ENCODE measurements at places on chromosomes 5 and 9. TPM values are rescaled to one million over a fixed set of nuclear protein-coding genes. Genes with fewer than 3 reads are reported as not detected.

SLC25A2 gene
- 0.79 TPM for total RNA-seq

BTNL3 gene
- total RNA-seq: not detected

PHF24 gene
- not detected for total RNA-seq

EEIG1 gene
- 17.5 TPM for total RNA-seq

RPS23 gene
- 2,870 TPM for total RNA-seq

GRCh38 chr9:22214021-22214420 lies 204.9 kb upstream of the CDKN2B start:
- H3K4me1 ChIP-seq: peaks cover 17% of the 10 kb centered on the region
- no peaks in the 10 kb centered on the region for H3K36me3 ChIP-seq
- H3K4me3 ChIP-seq: no peak overlapping the region
- H3K27me3 ChIP-seq: no peaks in the 10 kb centered on the region
- DNase-seq: no peak

- peaks cover 18% of the 10 kb centered on the region for H3K36me3 ChIP-seq
- H3K4me1 ChIP-seq: peaks cover 34% of the 10 kb centered on the region
- peak overlapping the region; percentile 6 for H3K27ac ChIP-seq
Measured at GRCh38 chr5:154395407-154396106, 50.2 kb upstream of the SAP30L start.

DNA sequence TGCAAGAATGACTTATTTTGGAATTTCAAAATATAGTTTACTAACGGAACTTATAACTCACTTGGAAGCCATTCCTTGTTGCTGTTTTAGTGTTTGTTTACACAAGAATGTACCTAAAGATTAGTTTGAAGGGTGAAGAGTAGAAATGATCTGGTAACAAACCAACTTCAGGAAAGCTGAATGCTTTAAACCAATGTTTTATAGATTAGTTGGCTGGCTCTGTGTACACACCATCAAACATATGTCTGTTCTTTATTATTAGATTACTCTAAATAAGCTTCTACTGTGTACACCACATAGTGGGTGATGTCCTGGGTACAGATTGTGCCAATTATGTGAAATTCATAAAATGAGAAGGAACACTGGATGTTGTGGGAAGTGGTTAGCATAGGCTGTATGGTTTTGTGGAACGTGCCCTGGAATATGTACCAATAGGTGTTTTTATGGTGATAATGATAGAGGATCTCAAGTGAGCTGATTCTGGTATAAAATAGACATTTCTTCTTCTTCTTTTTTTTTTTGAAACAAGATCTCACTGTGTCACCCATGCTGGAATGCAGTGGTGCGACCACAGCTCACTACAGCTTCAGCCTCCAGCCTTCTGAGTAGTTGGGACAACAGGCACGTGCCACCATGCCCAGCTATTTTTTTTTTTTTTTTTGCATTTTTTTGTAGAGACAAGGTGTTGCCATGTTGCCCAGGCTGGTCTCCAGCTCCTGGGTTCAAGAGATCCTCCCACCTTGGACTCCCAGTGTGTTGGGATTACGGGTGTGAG lies 109.3 kb upstream of the DHFR start:
- H3K4me1 ChIP-seq: peaks cover 6% of the 10 kb centered on the region
- peak overlapping the region; percentile 73 for H3K27ac ChIP-seq
- no peaks in the 10 kb centered on the region for H3K27me3 ChIP-seq
- H3K36me3 ChIP-seq: peaks cover 17% of the 10 kb centered on the region
- H3K4me3 ChIP-seq: no peak overlapping the region

DNA sequence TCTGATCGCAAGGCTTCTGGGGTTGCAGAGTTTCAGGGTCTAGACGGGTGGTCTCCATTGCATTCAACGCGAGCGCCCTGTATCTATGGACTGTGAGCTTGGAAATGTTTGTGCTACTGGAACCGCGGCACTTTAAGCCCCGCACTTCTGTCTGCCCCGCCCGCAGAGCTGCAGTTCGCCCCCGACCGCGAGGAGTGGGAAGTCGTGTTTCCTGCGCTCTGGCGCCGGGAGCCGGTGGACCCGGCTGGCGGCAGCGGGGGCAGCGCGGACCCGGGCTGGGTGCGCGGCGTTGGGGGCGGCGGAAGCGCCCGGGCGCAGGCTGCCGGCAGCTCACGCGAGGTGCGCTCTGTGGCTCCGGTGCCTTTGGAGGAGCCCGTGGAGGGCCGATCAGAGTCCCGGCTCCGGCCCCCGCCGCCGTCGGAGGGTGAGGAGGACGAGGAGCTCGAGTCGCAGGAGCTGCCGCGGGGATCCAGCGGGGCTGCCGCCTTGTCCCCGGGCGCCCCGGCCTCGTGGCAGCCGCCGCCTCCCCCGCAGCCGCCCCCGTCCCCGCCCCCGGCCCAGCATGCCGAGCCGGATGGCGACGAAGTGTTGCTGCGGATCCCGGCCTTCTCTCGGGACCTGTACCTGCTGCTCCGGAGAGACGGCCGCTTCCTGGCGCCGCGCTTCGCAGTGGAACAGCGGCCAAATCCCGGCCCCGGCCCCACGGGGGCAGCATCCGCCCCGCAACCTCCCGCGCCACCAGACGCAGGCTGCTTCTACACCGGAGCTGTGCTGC lies 1.0 kb downstream of the ADAMTS19 start:
- peaks cover 53% of the 10 kb centered on the region for H3K27me3 ChIP-seq
- no peaks in the 10 kb centered on the region for H3K36me3 ChIP-seq
- peak overlapping the region; percentile 62 for H3K4me3 ChIP-seq

GRCh38 chr9:103245369-103245768 lies 250.2 kb downstream of the CYLC2 start:
- peak; percentile 9 for DNase-seq
- H3K4me3 ChIP-seq: no peak overlapping the region
- H3K4me1 ChIP-seq: no peaks in the 10 kb centered on the region
- H3K27me3 ChIP-seq: no peaks in the 10 kb centered on the region
- no peaks in the 10 kb centered on the region for H3K36me3 ChIP-seq

DNA sequence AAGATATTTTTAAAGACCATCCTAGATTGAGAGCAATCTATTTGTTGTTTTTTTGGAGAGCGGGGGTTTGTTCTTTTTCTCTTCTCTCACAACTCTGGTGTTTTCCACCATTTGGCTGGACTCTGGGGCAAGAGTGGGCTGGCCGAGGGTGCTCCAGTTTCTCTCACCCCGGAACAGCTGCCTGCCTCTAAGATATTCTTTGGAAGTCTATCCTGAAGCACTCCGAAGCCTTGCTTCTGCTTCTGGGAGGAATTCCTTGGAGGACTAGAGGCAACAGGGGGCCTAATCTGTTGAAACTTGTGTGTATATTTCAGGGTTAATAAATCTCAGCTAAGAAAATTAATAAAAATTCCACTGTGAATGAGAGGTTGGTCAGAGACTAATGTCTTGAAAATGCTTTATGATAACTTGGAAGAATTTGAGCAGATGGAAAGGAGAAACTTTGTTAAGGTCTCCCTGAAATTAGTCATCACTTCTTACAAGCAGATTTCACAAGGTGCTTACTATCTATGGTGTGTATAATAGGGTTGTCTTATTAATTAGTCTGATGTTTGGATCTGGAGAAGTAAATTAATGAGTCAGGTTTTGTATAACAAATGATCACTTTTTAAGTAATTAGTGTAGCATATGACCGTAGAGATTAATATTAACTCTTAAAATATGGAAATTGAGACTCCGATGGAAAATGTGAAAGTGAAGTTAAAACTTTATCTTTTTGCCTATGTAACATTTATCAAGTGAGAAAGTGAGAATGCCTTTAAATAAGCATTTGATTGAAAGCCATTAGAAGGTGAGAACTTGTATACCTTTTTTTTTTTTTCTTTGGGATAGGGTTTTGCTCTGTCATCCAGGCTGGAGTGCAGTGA lies 4.0 kb downstream of the MAN2A1 start:
- H3K4me3 ChIP-seq: peak overlapping the region; percentile 47
- peaks cover 6% of the 10 kb centered on the region for H3K36me3 ChIP-seq
- peaks cover 43% of the 10 kb centered on the region for H3K4me1 ChIP-seq
- H3K27ac ChIP-seq: peak overlapping the region; percentile 82
- no peaks in the 10 kb centered on the region for H3K27me3 ChIP-seq

- H3K4me1 ChIP-seq: peaks cover 11% of the 10 kb centered on the region
- peaks cover 47% of the 10 kb centered on the region for H3K27me3 ChIP-seq
- H3K27ac ChIP-seq: no peak overlapping the region
- no peaks in the 10 kb centered on the region for H3K36me3 ChIP-seq
- no peak for DNase-seq
Measured at GRCh38 chr5:86970361-86970760, 297.3 kb upstream of the RASA1 start.

GRCh38 chr9:109122726-109123621 lies 3.2 kb upstream of the TMEM245 start:
- no peaks in the 10 kb centered on the region for H3K27me3 ChIP-seq
- peaks cover 7% of the 10 kb centered on the region for H3K4me1 ChIP-seq
- H3K4me3 ChIP-seq: no peak overlapping the region
- peaks cover 6% of the 10 kb centered on the region for H3K36me3 ChIP-seq
- H3K27ac ChIP-seq: no peak overlapping the region

- H3K36me3 ChIP-seq: peaks cover 20% of the 10 kb centered on the region
- H3K27me3 ChIP-seq: no peaks in the 10 kb centered on the region
- peak overlapping the region; percentile 72 for H3K27ac ChIP-seq
- H3K4me1 ChIP-seq: peaks cover 68% of the 10 kb centered on the region
Measured at GRCh38 chr5:150503386-150503785, 4.5 kb upstream of the NDST1 start.
